Caco-2 (cell line): ENCODE measurements at places on chromosomes 1 and 21.

DNA sequence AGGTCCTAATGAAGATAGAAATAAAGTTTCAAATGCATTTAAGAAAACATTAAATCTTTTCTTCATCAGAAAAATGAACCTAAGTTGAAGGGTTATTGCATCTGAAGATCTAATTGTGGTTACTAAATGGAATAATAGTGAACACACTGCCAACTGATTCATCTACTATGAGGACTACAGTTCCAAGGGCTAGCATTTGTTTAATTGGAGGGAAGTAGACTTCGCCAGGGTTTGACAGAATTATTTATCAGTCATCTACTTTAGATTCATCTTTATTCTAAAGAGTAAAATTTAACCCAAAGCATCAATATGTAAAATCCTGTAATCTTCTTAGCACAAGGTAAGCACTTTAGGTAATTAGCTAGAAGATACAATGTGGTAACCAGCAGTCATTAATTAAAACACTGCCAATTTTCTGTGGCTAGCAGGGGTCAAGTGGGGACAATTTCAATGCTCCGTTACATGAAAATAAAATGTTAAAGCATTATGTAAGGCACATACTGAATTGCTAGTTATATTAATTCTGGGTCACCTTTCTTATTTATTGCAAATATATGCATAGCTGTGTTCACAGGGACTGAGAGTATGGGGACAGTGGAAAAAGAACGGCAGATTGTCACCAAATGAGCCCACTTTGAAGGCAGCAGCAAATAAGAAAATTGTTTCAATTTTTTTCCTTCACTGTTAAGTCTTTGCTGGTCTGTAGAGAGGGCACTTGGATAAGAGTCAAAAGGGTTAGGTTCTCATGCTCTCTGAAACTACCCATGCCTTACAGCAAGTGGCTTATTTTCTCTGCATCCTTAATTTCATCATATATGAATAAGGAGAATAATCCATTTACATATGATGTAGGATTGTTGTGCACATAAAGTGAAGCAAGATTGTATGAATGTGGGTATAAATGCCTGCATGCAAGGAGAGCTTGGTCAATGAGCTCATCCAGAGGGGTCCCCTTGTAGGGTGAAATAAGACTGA is 416.0 kb downstream of the PCP4 start:
- DNase-seq = no peak

DNA sequence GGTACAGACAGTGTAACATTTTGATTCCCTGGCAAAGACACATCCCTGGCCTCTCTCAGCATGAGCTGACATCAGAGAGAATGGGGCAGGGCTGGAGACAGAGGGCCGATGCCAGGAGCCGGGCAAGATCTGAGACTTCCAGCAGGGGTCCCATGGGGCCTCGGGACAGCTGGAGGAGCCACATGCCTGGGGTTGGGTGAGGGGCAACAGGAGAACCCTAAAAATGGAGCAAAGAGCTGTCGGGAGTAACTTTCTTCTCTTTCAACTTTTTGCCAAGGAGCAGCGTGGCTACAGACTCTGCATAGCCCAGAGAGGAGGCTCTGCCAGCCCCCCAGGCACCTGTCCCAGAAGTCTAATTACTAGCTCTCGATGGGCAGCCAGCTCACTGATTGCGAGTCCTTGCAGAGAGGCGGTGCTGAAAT is 130.8 kb downstream of the LACTBL1 start:
- DNase-seq = no peak

GRCh38 chr21:41579692-41580091 is 71.7 kb upstream of the TMPRSS2 start:
- no peak for DNase-seq

GRCh38 chr1:200311256-200311655 is 98.6 kb downstream of the ZNF281 start:
- no peak for DNase-seq

DNA sequence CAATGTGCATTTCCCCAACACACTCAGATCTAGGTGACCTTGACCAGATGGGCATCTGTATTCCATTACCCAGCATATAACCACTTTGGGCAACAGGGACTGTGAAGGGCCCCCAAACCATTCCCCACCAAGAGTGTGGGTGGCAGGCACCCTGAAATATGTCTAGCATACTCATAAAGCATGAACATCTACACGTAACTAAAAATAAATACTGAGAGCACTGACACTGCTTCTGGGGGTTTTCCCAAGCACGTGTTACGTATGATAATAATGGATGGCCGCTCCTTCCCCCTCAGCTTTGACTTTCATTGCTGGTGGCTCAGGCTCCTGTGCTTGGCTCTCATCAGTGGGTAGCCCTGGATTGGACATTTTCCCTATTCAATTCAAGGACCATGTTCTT is 39.1 kb downstream of the IGSF3 start:
- no peak for DNase-seq

GRCh38 chr21:30014886-30015285 is 75.1 kb upstream of the GRIK1 start:
- no peak for DNase-seq

DNA sequence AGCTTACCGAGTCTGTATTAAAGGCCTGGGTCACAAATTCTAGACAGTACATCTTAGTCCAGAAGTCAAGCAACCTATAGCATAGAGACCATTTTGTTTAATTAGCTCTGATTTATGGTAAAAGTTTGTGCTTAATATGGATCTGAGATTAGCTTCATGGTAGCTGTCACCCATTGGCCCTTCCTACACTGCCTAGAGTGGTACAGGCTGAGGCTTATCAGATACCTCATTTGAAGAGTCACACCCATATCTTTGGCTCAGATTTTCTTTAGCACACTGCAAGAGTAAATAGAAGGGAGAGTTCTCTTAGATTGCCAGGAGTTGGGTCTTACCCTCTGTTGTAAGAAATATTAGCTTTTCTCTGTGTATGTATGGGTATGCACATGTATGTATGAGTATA is 3.6 kb downstream of the AK4 start:
- no peak for DNase-seq

DNA sequence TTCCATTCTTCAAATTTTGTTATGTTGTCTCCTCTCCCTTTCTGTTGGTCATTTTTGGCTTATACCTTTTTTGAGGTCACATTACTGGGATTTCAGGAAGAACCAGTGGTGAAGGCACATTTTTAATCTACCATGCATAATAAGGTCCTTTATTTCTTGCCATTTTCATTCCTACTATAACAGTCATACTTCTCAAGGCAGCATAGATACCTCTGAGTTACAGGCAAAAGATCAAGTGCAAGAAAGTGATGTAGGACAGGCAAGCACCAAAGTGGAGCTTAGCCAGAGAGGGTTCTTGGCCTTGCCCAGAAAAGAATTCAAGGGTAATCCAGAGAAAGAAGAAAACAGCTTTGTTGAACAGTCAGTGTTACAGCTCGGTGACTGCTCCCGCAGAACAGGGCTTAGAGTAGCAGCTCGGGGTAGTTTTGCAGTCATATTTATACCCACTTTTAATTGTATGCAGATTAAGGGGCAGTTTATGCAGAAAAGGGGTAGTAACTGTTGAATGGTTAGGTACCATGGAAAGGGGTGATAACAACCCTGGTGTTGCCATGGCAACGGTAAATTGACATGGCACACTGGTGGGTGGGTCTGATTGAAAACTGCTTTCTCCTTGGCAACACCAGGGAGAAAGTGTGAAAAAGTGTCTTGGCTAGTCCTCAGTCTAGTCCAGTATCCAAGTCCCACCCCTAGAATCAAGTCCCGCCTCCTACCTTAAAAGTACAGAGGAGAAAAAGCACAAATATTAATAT is 39.6 kb upstream of the DOCK7 start:
- no peak for DNase-seq

DNA sequence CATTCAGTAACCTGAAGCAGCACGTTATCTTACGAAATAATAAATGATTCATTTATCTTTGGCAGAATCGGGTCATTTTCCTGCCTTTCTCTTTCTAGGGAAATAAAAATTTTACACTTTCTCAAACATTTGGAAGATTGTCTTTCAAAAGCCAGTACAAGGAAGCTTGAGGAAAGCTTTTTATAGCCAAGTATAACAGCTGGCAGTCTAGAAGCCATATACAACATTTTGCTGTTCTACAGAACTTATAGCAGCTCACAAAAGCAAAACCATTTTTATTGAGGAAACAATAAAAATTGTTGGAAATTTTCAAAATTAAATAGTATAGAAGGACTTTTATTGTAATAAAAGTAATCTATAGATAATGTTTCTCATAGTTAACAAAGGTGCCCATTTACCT is 448.6 kb downstream of the SMYD3 start:
- DNase-seq = no peak

DNA sequence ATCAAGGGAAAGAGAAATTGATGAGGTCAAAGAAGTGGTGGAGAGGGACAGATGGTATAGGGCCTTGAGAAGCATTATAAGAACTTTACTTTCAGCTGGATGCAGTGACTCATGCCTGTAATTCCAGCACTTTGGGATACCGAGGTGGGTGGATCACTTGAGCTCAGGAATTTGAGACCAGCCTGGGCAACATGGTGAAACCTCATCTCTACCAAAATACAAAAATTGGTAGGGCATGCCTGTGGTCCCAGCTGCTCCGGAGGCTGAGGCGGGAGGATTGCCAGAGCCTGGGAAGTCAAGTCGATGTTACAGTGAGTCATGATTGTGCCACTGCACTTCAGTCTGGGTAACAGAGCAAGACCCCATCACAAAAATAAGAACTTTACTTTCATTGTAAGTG is 5.7 kb downstream of the TMEM50A start:
- DNase-seq = no peak

GRCh38 chr1:203167026-203167912 is 8.4 kb downstream of the MYBPH start:
- DNase-seq = no peak

- DNase-seq = no peak
Observed at GRCh38 chr21:37408464-37409193, 42.1 kb downstream of the DYRK1A start.

GRCh38 chr1:183744132-183744913 is 60.6 kb upstream of the RGL1 start:
- no peak for DNase-seq

GRCh38 chr1:226681652-226682493 is 57.2 kb downstream of the ITPKB start:
- DNase-seq = no peak

- DNase-seq = no peak
Observed at GRCh38 chr1:194940336-194941030, 1667.8 kb downstream of the KCNT2 start.

DNA sequence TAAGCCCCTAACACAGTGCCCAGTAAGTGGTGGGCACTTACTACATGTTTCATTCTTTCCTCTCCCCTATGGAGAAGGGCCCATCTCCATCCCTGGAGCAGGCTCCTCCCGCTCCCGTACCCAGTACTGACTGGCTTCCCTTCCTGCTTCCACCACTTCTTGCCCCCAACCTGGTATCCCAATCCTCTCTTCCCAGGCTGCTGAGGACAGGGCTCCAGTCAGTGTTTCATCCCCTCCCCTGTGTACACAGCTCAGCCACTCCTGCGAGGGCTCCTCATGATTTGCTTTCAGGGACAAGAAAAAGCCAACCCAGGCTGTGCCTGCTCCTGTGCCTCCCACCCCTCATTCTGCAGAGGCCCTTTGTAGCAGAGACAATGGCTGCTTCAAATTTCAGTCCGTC is 20.8 kb upstream of the ETV3 start:
- DNase-seq = no peak

DNA sequence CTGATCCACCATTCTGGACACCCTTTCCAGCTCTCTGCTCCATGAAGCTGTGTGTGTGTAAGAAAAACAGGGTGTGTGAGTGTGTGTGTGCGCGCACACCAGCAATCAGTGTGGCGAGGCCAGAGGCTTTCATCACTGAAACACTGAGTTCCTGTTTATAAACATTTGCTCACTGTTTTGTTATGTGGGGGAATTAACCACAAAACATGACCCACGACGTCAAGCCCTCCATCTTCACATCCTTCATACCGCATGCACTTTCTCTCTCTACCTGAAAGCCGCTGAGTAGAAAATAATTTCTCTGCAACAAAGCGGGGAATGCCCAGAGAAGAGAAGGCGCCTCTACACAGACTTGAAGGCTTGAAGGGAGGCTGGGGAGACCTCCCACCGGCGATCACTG is 148.9 kb upstream of the IRF2BP2 start:
- DNase-seq = no peak

GRCh38 chr1:212166644-212167043 is 118.6 kb upstream of the PPP2R5A start:
- no peak for DNase-seq

- DNase-seq = no peak
Observed at GRCh38 chr1:161378014-161378413, 10.3 kb upstream of the CFAP126 start.

DNA sequence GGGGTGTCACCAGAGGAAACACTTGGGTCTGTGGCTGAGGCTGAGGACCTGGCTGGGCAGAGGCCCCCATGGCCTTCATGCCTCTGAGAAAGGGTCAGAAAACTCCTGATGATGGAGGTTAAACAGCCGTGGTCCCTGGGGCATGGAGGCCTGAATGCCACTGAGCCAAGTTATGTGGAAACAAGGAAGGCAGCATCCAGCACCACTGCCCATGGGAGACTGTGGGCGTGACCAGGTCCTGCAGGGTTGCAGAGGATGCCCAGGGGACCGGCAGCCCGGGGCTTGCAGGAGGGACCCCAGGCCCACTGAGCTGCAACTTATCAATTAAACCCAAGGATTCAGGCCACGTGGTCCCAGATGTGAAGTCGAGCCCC is 18.9 kb upstream of the COL6A2 start:
- DNase-seq = no peak

DNA sequence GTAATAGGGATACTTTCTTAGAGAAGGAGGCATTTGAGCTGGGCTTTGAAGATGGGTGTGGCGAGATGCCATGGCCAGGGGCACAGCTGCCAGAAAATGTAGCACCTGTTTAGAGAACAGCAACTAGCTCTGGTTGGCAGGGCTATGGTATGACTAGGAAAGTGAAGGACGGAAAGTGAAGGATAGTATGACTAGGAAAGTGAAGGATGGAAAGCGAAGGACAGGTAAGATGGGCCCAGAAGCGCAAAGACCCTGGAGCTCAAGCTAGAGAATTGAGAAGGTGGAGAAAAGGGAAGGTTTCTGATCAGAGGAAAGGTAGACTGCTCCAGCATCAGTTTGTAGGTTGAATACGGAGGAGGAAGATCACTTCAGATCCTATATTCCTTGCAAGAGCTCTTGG is 205.4 kb downstream of the SLC35F3 start:
- no peak for DNase-seq

- DNase-seq = no peak
Observed at GRCh38 chr1:215002471-215002870, 80.1 kb upstream of the KCNK2 start.

- DNase-seq = no peak
Observed at GRCh38 chr1:82899017-82899416, 1098.3 kb downstream of the ADGRL2 start.

- no peak for DNase-seq
Observed at GRCh38 chr1:12521096-12521495, 96.9 kb downstream of the DHRS3 start.

DNA sequence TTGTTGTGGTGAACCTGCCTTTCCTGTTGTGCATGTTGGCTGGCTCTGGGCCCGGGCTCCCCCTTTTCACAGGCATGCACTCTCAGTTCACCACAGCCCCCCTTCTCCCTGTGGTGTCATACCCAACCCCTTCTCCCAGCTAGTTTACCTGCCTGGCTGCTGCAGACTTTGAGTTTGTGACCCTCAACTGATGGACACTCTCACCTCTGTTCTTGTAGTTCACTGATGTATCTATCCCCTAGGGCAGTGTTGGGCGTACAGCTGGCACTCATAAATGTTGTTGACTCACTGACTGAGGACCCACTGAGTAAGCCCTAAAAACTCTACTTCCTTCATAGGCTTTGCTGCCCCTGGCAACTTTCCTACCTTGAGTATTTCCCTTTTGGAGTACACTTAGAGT is 54.9 kb downstream of the WDR64 start:
- no peak for DNase-seq
